ENCODE measurements at places on chromosomes 7 and 10.
A peak's percentile ranks its signal among the peaks of the same experiment; 100 is the strongest.

DNA sequence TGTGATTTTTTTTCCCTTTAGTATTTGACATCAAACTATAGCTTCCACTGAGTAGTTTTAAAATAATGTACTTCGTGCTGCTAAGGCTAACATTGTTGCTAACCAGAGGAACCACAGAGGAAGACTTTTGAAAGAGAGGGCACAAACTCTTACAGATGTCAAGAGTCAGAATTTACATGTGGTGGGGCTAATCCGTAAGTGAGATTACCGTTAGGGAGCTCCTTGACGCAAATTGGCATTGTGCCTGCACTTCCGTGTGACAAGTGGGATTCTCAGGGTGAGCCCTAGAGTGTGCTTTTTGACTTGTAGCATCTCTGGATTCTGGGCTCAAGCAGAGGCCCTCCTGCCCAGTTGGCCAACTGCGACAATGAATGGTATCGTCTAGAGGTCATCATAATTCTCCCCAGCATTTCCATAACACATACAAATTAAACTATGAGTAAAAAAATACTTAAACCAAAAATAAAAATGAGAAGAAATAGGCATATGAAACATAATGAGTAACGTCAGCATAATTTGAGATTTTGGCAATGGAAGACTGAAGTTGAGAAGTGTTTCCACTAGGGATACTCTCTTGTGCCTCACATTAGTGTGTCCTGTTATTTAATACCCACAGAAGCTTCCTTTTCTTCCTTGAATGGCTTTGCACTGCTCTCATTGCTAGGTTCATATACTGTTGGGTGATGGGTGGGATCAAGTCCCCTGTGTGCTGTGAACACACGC, 164.0 kb downstream of the SDK1 start:
- no peak for DNase-seq

GRCh38 chr7:11951909-11952308, 119.9 kb upstream of the THSD7A start:
- DNase-seq = no peak

DNA sequence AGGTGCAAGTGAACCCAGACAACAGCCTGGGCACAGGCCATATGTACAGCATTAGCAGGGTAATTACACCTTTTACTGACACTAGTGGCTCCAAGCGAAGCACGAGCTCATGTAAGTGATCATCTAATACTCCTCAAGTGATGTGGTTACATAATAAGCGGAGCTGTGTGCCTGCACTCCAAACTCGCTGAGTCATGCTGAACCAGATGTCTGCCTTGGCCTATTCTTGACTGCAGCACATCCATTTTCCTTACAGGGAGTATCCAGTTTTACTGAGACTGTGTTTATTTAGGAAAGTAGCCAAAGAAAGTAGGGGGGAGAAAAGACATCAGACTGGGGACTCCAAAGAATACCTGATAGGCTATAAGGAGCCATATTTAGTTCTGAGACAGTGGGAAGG, 90.1 kb downstream of the GRM3 start:
- DNase-seq = no peak

- no peak for DNase-seq
Measured at GRCh38 chr10:116783011-116783655, 40.8 kb upstream of the HSPA12A start.

DNA sequence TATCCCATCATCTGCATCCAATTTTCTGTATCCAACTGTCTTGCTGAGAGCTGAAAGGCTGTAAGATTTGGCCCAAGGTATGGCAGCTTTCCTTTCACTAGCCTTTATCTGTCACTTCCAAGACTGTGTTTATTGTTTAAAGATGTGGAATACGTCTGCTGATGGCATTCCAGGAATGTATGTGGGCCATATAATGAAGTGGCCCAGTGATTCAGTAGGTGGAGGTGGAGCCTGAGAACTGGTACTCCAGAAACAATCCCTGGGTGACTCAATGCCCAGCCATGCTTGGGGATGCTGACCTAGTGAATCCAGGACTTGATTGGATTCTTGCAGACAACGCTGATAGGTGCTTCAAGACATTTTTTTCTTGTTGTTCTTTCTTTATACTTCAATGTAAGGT, 13.5 kb downstream of the NEUROD6 start:
- no peak for DNase-seq

DNA sequence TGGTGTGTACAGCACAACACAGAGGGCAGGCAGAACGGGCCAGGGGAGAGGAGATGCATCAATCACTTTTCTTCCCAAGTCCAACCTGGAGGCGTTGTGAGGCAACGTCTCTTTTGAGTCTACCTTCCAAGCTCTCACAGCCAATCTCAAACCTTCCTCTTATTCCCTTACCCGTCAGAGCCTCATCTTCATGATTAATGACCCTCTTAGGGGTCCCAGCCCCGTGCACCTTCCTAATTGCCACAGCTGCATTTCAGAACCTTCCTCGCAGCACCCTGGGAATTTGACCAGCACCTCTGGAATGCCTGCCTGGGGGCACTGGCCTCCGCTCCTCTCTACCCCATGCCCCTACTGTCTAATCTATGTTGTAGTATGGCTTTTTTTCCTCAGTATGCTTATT, 169.3 kb upstream of the PRR15 start:
- DNase-seq = no peak

- peak; percentile 26 for DNase-seq
Measured at GRCh38 chr7:39073432-39073831, 95.7 kb downstream of the POU6F2 start.

- no peak for DNase-seq
Measured at GRCh38 chr10:129968853-129969183, 4.7 kb upstream of the EBF3 start.

- DNase-seq = no peak
Measured at GRCh38 chr10:99412099-99412498, 18.3 kb downstream of the GOT1 start.

- DNase-seq = no peak
Measured at GRCh38 chr7:47337531-47337930, 244.4 kb downstream of the TNS3 start.

GRCh38 chr10:124903111-124903510, 38.8 kb upstream of the ZRANB1 start:
- no peak for DNase-seq

- DNase-seq = no peak
Measured at GRCh38 chr10:96724621-96725020, 4.3 kb upstream of the PIK3AP1 start.

DNA sequence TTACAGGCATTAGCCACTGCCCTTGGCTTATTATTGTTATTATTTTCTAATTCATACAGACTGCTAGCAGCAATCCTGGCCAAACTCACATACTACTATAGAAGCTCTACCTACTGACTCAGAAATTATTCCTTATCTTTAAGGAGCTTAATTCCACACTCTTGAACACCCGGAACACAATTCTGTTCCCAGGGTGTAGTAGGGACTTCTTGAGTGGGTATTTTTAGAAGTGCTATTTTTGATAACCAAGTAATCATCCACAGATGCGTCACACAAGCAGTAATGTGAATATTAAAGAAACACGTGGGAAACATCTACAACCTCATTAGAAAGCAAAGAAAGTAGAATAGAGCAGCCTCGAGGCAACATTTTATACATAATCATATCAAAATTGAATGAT, 149.2 kb downstream of the PTEN start:
- no peak for DNase-seq

GRCh38 chr7:158450476-158451124, 137.0 kb downstream of the PTPRN2 start:
- DNase-seq = no peak

Measured in nucleus accumbens (tissue), 56 donors.